NCI-H226 (cell line): ENCODE measurements at places on chromosomes 7 and 10.

DNA sequence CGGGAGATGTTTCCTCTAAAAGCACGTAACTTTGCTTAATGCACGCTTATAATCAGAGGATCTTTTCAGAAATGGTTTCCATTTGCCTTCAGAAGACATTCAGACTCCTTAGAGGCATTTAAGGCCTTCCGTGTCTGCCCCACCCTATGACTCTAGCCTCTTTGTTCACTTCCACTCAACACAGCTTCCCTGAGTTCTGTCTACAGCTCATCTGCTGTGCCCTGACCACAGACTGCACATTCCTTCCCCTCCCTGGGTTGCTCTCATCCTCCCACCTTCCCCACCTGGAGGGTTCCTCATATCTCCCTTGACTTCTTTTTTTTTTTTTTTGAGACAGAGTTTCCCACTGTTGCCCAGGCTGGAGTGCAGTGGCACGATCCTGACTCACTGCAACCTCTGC, 16.6 kb downstream of the FBH1 start:
- no peak for DNase-seq

GRCh38 chr10:27801171-27801785, 55.7 kb upstream of the MKX start:
- DNase-seq, result no peak

DNA sequence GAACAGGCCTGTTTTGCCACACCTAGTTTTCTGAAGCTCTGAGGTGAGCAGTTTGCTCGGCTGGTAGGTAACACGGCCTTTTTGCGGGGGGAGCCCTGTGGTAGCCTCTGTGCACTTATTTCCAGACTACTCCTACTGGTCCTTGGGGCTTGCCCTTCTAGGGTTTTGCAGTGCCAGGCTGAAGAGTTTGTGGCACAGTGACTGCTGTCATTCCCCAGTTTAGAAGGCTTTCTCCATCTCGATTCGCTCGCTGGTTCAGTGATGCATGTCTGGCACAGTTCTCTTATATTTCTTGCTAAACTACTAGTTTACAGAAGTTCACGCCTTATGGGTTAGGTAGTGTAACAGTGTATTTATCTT, 711 bp downstream of the KIF20B start:
- DNase-seq, result no peak

DNA sequence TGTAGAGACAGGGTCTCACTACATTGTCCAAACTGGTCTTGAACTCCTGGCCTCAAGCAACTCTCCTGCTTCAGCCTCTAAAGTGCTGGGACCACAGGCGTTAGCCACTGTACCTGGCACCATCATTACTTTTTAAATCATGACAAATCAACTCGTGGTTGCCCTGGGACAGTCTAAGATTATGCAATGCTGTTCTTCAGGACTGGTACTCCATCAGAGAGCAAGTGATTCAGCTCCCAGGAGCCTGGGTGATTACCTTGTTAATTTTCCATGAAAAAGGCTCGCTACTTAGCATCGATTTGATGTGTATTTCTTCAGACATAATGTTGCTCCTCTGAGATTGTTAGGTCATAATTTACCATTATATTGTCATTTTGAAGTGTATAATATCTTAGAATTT, 158.9 kb upstream of the STEAP4 start:
- DNase-seq, result peak; percentile 10
